Hematopoietic multipotent progenitor cell treated with erythropoietin and hydrocortisone succinate and interleukin-3 and kit ligand, for 8 days (in vitro differentiated cells): ENCODE measurements at places on chromosomes 11 and 22.
A peak's percentile ranks its signal among the peaks of the same experiment; 100 is the strongest.

- DNase-seq, result no peak
Observed at GRCh38 chr11:7603031-7603781, 70.1 kb downstream of the CYB5R2 start.

- no peak for DNase-seq
Observed at GRCh38 chr22:50603511-50604255, 3.1 kb downstream of the MAPK8IP2 start.

DNA sequence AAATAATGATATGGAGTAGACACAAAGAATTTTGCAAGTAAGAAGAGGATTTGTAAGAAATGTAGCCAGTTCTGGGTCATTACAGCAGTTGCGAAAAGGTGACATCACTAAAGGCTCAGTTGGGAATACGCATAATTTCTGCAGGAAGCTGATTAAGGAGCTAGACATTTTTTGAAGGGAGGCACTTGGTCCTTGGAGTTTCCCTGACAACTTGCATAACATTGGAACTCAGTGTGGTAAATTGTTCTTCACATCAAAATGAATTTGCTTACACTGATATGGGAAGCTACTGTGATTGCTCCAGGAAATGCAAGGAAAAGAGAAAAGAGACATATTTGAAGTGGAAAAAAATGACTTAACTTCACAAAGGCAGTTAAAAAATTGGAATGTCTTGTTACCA, 626.1 kb downstream of the NELL1 start:
- DNase-seq, result no peak

GRCh38 chr22:38706101-38706900, 557 bp downstream of the GTPBP1 start:
- peak; percentile 25 for DNase-seq

GRCh38 chr11:111527279-111527678, 12.7 kb downstream of the HOATZ start:
- no peak for DNase-seq

- DNase-seq, result peak; percentile 27
Observed at GRCh38 chr11:100574894-100575769, 112.0 kb upstream of the ARHGAP42 start.

- no peak for DNase-seq
Observed at GRCh38 chr11:61270354-61271076, 24.6 kb downstream of the VWCE start.

DNA sequence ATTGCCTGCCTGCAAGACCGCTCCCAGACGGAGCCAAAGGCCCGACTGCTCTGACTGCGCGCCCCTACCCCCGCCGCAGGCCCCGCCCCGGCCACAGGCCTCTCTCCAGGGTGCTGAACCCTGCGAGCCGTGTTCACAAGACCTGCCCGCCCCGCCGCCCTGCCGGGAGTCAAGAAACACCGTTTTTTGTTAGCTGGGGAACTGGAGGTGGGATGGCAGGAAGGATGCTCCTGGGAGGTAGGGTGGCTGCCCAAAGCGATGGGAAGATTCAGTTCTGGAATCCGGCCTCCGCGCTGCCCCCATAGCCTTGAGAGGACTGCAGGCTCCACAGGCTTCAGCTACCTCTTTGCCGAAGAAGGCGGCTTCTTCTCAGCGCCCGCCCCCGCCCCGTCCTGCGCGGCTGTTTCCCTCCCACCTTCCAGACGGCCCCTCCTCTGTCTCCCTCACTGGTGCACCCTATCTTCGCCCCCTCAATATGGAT, 2.7 kb upstream of the PDE2A start:
- peak; percentile 41 for DNase-seq

- DNase-seq, result no peak
Observed at GRCh38 chr22:42328130-42328783, 57.8 kb upstream of the TCF20 start.

- DNase-seq, result no peak
Observed at GRCh38 chr11:124658986-124659385, 14.6 kb downstream of the SIAE start.

- no peak for DNase-seq
Observed at GRCh38 chr11:71423181-71423790, 24.9 kb downstream of the DHCR7 start.

DNA sequence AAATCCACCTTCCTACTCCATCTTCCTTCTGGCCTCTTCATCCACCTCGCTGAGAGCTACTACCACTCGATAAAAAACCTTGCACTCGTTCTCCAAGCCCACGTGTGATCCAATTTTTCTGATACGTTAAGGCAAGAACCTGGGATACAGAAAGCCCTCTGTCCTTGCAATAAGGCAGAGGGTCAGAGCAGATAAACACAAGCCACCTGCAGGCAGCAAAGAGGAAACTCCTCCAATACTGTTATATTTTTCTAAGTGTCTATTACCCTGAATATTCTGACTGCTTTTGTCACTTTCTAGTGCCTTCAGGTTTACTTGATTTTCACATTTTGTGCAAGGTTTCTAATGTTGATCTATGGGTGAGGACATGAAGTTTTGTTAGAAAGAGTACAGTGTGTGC, 26.6 kb downstream of the TRIM5 start:
- no peak for DNase-seq

- no peak for DNase-seq
Observed at GRCh38 chr11:72781063-72781312, 12.9 kb downstream of the STARD10 start.

GRCh38 chr22:50447576-50448551, 27.0 kb downstream of the SBF1 start:
- DNase-seq, result no peak

- DNase-seq, result peak; percentile 13
Observed at GRCh38 chr11:520428-521176, 13.6 kb upstream of the RNH1 start.

DNA sequence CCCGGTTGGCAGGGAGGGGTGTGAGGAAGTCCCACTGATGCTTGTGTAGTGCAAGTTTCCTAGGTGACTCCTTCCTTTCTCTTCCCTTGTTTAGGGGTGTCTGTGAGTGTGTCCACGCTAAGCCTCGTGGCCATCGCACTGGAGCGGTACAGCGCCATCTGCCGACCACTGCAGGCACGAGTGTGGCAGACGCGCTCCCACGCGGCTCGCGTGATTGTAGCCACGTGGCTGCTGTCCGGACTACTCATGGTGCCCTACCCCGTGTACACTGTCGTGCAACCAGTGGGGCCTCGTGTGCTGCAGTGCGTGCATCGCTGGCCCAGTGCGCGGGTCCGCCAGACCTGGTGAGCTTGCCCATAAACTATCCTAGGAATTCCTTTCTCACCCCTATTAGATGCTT, 10.4 kb downstream of the CCKBR start:
- DNase-seq, result peak; percentile 24

DNA sequence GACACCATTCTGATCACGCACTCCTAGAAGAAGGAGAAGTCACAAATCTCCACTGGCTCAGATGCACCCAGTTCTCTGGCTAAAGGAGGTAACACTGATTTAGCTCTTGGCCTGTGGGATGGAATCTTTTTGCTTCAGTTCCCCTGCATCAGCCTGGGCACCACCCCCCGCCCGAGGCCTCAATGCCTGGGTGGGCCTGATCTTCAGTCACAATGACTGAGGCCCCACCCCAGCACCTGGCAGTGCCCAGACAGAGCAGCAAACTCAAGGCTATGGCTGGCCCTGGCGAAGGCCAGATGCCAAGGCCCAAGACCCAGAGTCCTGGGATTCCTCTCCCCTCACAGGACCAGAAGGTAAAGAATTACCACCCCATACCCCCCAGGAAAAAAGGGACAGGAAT, 5.0 kb downstream of the CYB561A3 start:
- DNase-seq, result no peak

DNA sequence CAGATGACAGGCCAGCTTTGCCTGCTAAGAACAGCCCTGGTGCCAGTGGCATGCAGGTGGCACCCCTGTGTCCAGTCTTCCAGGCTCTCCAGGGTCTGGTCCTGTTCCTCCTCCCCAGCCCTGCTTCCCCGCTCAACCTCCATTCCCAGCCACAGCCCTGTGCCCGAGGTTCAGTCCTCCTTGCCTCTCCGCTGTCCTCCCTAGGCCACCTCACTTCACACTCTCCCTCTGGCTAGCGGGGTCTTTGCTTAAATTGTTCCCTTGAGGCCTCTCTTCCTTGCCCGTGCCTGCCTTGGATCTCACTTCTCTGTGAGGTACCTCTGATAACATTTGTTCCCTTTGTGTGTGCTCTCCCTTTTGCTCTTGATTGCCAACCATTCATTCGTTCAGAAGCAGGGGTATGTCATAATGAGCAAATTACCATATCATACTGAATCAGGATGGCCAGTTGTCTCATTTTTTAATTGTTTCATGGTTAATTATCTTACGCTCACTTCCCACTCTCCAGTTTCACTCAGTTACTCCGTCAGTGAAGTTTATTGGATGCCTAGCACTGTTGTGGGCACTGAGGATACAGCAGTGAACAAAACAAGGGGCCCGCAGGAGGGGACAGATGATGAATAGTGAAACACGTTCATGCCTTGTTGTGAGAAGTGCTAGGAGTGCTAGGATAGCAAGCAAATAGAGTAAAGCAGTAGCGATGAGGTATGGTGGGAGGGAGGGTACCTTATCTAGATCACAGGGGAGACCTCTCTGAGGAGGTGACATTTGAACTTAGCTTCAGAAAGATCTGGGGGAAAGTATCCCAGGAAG, 7.4 kb downstream of the BMAL1 start:
- no peak for DNase-seq
